ENCODE measurements at places on chromosomes 2 and 18. TPM values are rescaled to one million over a fixed set of nuclear protein-coding genes. Genes with fewer than 3 reads are reported as not detected.

Gene SERPINB4
- total RNA-seq = not detected

- peak; percentile 95 for DNase-seq
These were observed at the start of gene NAGK for GRCh38 chr2:71068218-71069035. Gene NAGK, plus strand, starts transcription at chr2:71068648. Its CDS starts 36 bp downstream, at chr2:71068684.

Gene UGT1A5
- not detected for total RNA-seq

Gene GALNT3
- total RNA-seq = 0.29 TPM

Gene OTOS
- total RNA-seq = not detected

GRCh38 chr2:119483395-119483753 is 40.9 kb downstream of the SCTR start:
- DNase-seq = no peak

Gene C2orf15
- total RNA-seq = not detected

- no peak for DNase-seq
These were observed 35.5 kb upstream of the KIDINS220 start for GRCh38 chr2:8872821-8873432.

- DNase-seq = no peak
These were observed 675.2 kb upstream of the GCFC2 start for GRCh38 chr2:76385943-76386342.

Gene ATOH8
- total RNA-seq = 13.2 TPM

GRCh38 chr2:191064590-191064989 is 50.6 kb upstream of the STAT1 start:
- no peak for DNase-seq

Gene SRSF7
- 153 TPM for total RNA-seq

DNA sequence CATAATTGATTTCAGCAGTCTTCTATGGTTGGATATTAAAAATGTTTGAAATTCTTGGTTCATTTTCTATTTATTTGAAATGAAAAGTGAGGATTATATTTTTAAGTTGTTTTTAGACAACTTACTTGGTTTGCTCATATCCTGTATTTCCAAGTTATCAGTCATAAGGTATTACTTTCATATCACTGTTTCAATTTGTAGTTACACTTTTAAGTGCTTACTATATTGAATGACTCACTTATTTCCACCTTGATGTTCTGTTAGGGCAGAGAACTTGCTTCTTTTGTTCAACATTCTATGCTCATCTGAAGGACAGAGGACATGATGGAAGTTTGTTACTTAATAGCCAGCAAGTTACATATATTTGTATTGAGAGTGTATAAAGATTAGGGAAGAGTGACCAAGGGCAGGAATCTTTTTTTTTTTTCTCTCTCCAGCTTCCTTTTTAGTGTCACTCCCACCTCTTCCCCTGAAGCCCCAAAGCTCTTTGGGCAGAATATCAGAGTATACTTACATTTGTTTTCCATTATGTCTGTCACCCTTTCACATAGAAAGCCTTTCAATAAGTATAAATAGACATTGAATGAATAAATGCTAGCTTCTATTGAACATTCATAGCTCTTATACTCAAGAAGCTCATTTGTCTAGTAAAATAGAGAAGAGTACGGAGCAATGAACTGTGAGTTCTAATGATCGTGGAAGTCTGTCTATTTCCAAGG is 28.1 kb downstream of the PIK3C3 start:
- DNase-seq = no peak

Gene ADGRF3
- not detected for total RNA-seq

Gene MARCO
- 2.1 TPM for total RNA-seq

- DNase-seq = no peak
These were observed 54.4 kb downstream of the MYO7B start for GRCh38 chr2:127589841-127590240.

DNA sequence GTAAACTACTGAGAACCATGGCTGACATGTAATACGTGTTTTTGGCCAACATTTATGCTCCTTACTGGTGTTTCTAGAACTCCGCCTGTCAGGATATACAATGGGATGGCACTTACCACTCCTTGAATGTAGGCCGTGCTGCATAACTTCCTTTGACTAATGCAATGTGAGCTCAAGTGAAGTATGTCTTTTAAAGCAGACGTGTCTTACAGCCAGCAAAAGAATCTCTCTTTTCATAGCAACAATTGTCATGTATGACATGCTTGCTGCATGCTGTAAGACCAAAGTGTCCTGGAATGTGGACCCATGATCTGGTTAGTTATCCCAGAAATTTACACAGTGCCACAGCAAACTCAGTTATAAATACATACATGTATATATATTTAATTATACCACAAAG is 1202.7 kb upstream of the PIK3C3 start:
- DNase-seq = no peak
